NCI-H2171 treated with DMSO at 0.1 percent for 48 hours (cell line): ENCODE measurements at places on chromosomes 6 and 20.

DNA sequence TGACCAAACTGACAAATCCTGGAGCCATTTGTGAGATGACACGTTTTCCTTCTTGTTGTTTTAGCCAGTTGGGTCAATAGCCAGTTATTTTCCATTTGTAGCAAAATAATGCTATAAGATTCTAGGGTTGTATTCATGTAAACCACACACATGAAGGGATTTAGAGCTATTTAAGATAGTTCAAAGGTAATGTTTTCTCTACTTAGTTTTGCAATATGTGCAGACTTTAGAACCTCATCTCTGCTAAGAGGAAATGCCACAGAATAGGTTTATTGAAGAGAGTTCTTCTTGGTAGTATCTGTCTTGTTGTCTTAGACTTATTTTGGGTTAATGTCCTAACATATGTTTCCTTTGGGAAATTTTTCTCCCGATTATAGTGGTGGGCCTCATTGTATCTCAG, 213.5 kb upstream of the RIMS1 start:
- no peak for DNase-seq

DNA sequence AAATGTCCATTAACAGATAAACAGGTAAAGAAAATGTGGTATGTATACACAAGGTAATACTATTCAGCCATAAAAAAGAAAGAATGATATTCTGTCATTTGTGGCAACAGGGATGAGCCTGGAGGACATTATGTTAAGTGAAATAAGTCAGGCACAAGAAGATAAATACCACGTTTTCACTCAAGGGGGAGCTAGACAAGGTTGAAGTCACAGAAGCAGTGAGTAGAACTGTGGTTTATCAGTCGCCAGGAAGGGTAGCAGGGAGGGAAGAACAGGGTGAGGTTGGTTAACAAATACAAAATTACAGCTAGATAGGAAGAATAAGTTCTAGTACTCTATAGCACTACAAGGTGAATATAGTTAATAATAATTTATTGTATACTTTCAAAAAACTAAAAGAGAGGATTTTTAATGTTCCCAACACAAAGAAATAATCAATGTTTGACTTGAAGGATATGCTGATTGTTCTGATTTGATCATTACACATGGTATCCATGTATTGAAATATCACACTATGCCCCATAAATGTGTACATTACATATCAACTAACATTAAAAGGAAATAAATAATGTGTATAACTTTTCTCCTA, 21.1 kb downstream of the RTN4IP1 start:
- DNase-seq: peak; percentile 41

- no peak for DNase-seq
These were observed 139.4 kb upstream of the GLP1R start for GRCh38 chr6:38909015-38909730.

DNA sequence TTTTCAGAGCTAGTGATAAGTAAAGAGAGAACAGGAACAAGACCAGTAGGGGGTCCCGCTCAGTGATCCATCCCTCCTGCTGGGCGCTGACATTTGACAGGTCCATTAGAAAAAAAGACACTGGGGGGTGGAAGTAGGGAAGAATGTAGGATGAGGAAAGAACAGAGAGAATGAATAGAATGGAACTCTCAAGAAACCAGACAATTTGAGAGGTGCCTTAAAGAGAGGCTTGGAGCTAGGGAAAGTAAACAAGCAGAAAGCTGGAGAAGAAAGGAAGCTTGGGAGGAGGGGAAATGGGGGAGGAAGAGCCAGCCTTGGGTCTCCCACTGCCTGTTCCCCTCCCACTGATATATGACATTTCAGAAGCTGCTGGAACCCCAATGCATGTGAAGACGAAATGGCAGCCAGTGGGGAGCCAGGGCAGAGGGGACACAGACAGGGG, 8.4 kb downstream of the GABBR1 start:
- DNase-seq: no peak

DNA sequence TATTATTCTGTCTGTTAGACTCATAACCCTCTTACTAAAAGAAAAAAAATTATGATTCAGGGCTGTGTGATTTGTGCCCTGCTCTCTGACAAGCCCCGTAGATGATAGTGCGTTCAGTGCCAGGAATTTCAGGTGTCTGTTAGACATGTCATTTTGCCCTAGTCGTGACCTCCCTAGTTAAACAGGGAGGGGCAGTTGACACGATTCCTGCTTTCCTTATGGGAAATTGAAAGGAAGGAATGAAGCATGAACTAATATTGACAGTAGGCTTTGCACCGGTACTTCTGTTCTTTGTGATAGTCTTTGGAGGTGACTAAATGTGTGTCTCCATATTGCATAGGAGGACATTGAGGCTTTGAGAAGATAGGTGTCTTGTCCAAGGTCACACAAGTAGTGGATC, 26.3 kb downstream of the RPRD1B start:
- DNase-seq: no peak

DNA sequence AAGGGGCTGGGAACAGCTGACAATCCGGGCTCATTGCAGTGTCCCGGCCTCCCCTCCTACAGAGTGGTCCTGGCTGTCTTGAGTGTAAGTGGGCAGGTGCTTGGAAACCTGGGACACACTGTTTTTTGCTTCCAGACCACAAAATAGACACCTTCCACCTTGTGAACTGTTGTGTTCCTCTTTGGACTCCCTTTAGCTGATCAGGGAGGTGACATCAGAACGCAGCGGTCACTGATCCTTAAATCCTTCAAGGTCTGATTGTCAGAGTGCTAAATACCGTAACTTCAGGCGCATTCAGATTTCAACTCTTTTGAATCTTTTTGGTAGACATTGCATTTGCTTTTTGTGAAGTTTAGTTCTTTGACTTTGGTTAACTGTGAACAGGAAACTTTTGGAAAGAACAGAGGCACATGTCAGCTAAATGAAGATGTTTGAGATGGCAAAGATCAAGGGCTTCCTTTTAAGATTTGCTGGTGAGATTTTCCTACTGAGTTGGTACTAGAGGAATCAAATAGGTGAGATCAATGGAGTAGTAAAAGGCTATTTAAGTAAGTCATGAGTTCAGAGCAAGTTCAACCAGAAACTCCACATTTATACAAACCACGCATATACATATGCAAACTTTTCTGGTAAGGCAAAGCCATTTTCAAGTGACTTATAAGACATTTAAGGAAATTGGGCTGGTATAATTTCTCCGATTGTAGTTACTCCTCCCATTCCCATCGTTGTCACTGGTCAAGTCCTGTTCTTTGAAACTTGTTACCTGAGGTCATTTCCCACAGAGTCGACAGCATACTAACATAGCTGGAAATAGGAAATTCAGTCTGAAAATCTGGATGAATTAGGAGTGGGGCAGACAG, 6.3 kb downstream of the PPP1R3G start:
- no peak for DNase-seq

DNA sequence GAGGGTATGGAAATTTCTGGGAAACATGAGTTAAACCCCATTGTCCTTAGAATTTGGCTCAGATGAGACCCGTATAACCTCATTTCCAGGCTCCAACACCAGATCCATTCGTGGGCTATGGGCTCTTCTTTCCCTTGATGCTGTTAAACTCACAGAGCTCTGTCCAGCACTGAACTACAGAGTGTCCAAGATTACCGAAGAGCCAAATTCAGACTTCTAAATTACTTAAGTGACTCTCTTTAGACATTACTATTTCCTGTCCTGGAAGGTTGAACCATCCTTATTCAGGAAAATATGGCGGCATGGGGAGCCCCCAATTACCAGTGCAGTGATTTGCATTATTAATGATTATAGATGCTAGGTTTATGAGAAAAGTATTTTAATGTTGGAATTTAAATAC, 124.9 kb upstream of the EDN1 start:
- DNase-seq: no peak

GRCh38 chr6:51330971-51331370, 512.3 kb downstream of the TFAP2B start:
- no peak for DNase-seq

DNA sequence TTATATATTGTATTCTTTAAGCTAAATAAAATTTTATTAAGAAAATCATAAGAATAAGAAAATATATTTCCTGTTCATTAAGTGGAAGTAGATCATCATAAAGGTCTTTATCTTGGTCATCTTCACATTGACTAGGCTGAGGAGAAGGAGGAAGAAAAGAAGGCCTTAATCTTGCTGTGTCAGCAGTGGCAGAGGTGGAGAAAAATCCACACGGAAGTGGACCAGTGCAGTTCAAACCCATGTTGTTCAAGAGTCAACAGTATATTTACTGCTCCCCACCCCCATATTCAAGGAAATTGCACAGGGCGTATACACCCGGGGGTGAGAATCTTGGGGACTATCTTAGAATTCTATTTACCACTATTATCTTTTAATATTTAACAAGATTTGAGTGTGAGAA, 178.6 kb upstream of the SCGN start:
- DNase-seq: no peak

- peak; percentile 34 for DNase-seq
These were observed at the start of gene DAAM2 for GRCh38 chr6:39791850-39792539. TSS of gene DAAM2 (plus strand) at chr6:39792376. CDS start at chr6:39856303, 63,927 bp downstream.

- no peak for DNase-seq
These were observed 192.4 kb downstream of the ZMYND8 start for GRCh38 chr20:47164140-47164539.

GRCh38 chr20:54806462-54806861, 331.1 kb downstream of the DOK5 start:
- DNase-seq: no peak

- DNase-seq: no peak
These were observed 111.6 kb downstream of the EPHA7 start for GRCh38 chr6:93307505-93308409.

GRCh38 chr6:136085370-136086115, 164.6 kb downstream of the MTFR2 start:
- DNase-seq: no peak

DNA sequence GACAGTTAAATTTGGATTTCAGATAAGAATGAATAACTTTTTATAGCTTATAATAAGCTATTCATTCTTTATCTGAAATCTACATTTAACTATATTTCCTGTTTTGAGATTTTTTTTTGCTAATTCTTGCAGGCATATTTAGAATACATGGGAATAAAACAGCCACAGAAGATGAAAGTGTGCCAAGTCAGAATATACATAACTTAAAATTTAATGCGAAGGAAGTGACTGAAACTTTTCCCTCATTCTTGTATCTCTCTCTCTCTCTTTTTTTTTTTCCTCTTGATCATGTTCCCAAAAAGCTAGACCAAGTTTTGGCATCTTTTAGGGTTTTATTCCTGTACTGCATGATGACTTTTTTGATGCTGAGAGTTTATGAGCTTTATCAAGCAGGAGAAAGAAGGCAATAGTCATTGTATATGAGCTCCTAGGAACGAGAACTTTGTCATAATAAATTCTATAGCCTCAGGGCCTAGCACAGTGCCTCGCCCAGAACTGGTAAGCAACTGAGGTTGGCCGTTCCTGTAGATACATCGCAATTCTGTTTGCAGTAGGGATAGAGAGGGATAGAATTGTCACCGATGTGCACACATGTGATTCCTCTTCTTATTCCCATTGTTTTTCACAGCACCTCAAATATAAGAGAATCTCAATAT, 205.2 kb downstream of the MYLK4 start:
- no peak for DNase-seq

- peak; percentile 52 for DNase-seq
These were observed 312 bp downstream of the TXNDC5 start for GRCh38 chr6:7910298-7910653.

DNA sequence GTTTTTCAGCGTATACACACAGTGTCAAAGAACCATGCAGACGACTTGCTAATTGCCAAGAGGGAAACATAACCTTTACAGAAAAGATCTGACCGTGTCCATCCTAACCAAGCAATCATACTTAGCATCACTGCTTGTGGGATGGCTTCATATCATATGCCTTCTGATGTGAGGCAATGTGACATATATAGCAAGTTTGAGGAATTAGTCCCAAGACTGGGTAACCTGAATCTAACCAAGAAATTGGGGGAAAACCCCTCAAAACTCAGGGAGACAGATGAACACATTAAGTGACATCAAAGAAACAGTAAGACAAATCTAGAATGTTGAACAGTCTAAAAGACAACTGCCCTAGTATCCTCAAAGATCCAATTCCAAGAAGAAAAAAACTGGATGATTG, 18.4 kb downstream of the GNL1 start:
- DNase-seq: no peak

- peak; percentile 35 for DNase-seq
These were observed 42.7 kb upstream of the EZR start for GRCh38 chr6:158861686-158862381.

DNA sequence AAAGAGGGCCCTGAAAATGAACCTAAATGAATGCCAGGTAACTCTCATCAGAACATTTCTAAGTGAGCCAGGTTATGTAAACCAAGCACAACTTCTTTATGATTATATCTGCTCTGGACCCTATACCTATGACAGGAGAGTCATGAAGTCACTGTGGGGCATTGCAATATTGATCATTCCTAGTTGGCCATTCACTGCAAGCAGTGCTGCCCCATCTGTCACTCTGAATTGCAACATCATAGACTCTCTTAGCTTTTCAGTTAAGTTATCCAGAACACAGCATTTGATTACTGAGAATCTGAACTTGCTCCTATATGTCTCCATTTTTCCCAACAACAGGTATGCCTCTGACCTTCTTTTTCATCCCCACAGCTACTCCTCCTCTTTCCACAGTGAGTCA, 3.3 kb downstream of the COL21A1 start:
- no peak for DNase-seq

- DNase-seq: peak; percentile 71
These were observed 178.2 kb downstream of the LRFN2 start for GRCh38 chr6:40408786-40409542.

GRCh38 chr20:46900086-46900485, 5.4 kb downstream of the EYA2 start:
- DNase-seq: no peak

GRCh38 chr20:4567170-4567569, 154.5 kb upstream of the PRND start:
- no peak for DNase-seq

GRCh38 chr6:83905648-83906047, 46.2 kb downstream of the CYB5R4 start:
- no peak for DNase-seq

GRCh38 chr6:155062866-155063341, 67.8 kb downstream of the TIAM2 start:
- DNase-seq: no peak

GRCh38 chr6:43070028-43070632, 6.0 kb upstream of the PTK7 start:
- peak; percentile 65 for DNase-seq

- DNase-seq: no peak
These were observed 163.5 kb downstream of the PRL start for GRCh38 chr6:22133357-22133756.

DNA sequence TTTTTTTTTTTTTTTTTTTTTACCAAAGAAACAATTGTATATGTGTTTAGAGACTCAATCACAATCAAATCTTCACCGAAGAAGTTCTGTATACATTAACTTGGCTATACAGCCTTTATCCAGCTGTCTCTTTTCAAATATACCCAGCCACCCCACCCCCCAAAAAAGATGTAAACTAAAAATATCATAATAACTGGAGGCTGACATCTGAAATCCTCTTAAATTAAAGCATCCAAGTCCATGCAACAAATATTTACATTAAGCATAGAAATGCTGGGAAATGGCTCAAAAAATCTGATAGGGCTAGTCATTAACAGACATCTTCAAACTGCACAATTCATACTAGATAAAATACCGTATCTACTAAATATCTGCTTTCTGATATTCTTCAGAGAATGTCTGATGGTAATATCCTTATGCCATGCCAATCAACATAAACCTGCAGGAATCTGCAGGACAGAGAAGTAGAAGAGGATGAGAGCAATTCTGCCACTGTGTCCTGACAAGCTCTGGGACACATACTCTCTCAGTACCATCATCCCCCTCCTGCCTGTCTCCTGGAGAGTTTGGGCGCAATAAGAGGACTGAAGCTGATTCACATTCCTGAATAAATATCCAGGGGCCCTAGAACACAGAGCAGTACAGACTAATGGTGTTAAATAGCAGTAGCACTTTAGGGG, 152.4 kb downstream of the KIF6 start:
- DNase-seq: no peak

- no peak for DNase-seq
These were observed 195.5 kb downstream of the SIM1 start for GRCh38 chr6:100269189-100269588.
